ENCODE measurements at places on chromosomes 6 and 20.

- no peak for DNase-seq
These were observed 214.8 kb upstream of the GRIK2 start for GRCh38 chr6:101178748-101179147.

DNA sequence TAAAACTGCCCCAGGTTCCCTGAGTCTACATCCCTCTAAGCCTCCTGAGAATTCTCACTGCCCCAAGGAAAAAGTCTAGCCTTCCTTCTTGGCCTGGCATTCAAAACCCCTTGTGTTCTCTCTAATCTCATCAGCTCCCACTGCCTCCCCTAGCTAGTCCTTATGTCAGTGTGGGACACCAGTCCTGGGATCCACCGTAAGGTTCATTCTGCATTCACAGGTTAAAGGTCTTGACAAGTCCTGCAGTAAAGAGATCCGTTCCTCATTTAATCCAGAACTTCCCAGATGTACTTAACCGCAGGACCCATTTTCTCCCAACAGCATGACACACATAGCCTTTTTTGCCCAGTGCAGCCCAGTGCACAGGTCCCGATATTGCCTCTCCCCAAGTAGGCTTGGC is 11.6 kb downstream of the MAPK13 start:
- no peak for DNase-seq

- no peak for DNase-seq
These were observed 77.6 kb downstream of the ZMYND8 start for GRCh38 chr20:47278907-47279348.

DNA sequence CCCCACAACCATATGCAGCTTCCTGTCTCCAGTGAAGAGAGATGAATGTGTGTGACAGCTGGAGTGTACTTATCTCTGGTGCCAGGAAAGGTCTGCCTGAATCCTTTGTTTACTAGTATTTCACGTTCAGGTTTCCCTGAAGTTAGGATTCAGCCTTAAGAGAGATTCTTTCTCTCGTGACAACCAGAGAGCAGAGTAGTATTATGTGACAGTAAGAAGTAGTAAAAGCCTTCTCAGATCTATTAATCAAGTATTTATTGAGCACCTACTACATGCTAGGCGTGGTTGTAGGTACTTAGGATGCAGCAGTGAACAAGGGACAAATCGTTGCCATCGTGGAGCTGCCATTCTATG is 949 bp downstream of the KIFC1 start:
- DNase-seq: no peak

DNA sequence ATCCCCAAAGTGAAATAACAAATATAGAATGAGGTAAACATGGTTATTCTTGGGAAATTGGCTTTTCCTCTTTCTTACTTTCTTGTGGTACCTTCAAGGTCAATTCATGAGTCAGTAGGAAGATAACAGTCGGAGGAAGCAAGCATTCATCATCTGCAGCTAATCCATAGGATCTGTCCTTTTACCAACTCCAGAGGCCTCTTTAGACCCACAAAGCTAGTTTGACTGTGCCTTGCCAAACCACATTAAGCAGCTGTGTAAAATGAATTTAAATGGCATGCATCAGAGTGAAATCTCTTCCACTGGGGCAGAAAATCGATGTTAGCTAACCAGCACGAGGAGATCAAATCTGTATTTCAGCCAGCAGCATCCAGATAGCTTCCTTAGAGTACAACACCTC is 171.3 kb downstream of the TMEM242 start:
- no peak for DNase-seq

- no peak for DNase-seq
These were observed 9.8 kb upstream of the ZFP64 start for GRCh38 chr20:52201395-52201794.

DNA sequence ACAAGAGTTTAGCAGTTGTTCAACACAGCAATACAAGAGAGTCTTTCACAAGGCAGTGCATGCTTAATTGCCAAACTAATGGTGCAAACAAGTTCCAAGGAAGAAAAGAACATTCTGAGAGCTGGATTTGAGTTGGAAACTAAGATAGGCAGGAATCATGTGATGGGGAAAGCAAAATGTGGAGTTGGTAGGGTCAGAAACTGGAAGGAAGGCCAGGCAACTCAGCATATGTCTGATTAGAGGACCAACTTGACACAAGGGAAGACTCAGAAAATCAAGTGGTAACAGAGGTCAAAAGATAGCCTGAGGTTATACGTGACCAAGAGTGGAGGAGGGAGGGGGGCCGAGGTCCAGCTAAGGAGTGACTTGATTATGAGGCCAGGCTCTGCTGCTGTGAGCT is 117.3 kb downstream of the SMLR1 start:
- DNase-seq: no peak

GRCh38 chr20:22830138-22830537 is 205.0 kb upstream of the SSTR4 start:
- DNase-seq: no peak

DNA sequence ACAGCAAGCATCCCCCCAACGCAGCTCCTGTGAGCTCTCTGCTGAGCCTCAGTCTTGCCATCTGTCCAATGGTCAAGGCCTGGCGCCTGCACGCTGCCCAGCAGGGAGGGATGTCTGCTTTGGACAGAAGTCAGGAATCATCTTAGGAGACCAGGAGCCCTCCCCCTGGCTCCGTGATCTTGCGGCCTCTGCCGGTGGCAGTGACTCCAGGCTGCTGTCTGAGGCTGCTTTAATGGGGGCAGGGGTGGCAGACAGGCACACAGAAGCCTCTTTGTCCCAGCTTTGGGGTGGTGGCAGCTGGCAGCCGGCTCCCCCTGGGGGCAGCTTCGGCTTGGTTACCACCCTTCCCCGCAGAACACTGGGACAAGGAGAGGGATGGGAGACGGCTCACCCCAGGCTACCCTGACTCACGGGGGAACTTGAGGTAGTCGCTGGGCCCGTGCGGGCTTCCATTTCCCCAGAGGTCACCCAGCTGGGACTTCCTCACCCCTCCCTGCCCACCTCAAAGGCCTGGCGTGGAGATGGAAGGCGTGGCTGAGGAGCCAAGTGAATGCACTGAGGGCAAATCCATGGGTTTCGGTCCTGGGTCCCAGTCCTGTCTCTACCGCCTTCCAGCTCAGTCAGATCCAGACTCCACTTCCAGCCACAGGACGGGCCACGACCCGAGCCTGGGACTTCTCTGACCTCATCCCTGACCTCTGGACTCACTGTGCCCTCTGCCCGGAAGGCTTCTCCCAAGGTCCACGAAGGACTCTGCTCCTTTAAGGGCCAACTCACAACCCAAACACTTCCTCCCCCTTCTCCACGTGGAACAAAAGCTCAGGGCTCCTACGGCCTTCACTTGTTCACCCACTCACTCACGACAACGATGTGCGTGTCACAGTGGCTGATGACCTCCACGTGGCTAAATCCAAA is 14.8 kb downstream of the PEDS1 start:
- no peak for DNase-seq

- DNase-seq: no peak
These were observed 1.2 kb downstream of the MYH7B start for GRCh38 chr20:34956751-34957472.

DNA sequence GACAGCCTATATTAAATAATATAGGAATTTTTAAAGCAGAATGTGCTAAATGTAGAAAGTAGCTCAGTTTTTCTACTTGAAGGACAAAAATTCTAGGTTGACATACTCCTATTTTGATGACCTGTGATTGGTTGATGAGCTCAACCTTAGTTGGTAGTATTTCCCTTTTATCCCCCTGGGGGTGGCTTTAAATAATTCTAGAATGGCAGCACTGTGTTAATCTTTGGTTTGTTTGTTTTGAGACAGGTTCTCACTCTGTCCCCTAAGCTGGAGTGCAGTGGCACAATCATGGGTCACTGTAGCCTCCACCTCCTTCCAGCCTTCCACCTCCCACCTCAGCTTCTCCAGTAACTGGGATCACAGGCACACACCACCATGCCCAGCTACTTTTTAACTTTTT is 29.2 kb downstream of the FARS2 start:
- DNase-seq: no peak

DNA sequence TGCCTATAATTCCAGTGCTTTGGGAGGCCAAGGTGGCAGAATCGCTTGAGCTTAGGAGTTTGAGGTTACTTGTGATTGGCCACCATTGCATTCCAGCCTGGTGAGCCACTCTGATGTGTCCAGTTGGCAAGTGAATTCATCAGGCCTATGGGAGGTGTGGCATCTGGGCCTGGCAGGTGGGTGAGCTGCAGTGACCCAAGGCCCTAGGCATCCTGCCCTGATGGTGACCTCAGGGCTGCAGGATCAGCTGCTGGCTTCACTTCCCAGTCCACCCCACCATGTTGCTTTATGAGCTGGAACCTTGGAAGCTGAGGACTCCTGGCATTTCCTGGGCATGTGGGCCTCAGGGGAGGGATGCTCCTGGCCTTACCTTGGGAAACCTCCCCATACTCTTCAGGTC is 20.5 kb downstream of the RSPH9 start:
- peak; percentile 97 for DNase-seq

DNA sequence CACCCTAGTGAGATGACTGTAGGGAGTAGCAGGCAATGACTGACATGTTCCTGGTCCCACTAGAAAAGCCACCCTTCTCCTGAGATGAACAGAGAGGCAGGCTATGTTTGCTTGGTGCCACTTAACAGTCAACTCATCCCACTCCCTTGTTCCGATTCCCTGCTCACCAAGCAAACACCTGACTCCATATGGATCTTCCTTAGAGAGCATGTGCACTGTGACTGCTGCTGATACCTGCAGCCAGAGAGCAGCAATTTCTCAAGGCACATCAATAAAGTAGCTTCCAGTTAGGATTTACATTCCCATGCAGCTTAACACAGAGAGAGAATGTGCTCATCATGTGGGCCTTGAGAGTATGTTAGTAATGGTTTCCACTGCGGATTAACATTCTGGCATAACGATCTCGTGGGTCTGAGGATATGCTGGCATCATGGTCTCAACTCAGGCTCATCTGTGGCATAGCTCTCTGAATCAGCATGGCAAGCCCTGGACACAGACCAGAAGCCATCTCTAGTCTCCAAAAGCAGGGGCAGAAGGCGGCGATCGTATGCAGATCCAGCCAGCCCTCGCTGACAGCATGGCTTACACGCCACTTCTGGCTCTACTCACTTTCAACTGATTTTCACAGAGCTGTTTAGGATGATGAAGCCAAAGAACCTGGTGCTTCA is 43.9 kb downstream of the ATXN1 start:
- no peak for DNase-seq

All from kidney tubule cell (primary cell).